ENCODE measurements at places on chromosomes 11 and 22.

- no peak for DNase-seq
These were observed 68.8 kb downstream of the RTL6 start for GRCh38 chr22:44428941-44429830.

DNA sequence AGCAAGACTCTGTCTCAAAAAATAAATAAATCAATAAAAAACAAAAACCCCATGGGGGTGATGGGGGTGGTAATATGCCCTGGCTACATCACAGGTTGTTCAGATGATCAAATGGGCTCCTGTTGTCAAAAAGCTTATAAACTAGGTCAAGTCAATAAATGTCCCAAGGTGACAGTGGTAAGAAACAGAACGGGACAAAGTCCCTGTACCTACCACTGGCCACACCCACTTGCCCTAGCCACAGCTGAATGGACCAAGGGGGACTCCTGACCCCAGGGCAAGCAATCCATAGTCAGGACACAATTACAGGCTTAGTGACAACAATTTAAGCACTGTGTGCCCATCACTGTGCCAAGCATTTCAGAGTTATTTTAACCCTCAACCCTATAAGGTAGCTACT is 6.0 kb downstream of the NAGA start:
- no peak for DNase-seq

GRCh38 chr22:30323246-30323645 is 3.5 kb downstream of the TBC1D10A start:
- no peak for DNase-seq

DNA sequence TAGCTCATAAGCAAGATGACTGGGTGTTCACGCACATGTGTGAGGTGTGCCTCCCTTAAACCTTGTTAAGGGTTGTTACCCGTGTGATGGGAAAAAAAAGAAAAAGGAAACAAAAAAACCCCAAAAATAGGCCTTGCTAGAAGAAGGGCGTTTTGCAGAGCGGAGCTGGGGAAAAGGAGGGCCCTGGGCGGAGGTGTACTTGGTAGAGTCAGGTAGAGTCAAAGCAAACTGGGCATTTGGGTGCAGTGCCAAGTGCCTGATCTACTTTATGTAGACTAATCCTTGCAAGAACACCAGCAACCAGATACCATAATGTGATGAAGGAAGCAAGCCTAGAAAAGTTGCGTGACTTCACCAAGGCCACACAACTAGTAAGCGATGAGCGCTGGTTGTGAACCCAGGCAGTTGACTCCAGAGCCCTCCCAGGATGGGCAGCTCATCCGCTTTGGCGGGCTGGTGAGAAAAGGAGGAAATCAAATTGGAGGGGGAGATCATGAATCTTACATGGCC is 1.2 kb upstream of the TIRAP start:
- DNase-seq = no peak

DNA sequence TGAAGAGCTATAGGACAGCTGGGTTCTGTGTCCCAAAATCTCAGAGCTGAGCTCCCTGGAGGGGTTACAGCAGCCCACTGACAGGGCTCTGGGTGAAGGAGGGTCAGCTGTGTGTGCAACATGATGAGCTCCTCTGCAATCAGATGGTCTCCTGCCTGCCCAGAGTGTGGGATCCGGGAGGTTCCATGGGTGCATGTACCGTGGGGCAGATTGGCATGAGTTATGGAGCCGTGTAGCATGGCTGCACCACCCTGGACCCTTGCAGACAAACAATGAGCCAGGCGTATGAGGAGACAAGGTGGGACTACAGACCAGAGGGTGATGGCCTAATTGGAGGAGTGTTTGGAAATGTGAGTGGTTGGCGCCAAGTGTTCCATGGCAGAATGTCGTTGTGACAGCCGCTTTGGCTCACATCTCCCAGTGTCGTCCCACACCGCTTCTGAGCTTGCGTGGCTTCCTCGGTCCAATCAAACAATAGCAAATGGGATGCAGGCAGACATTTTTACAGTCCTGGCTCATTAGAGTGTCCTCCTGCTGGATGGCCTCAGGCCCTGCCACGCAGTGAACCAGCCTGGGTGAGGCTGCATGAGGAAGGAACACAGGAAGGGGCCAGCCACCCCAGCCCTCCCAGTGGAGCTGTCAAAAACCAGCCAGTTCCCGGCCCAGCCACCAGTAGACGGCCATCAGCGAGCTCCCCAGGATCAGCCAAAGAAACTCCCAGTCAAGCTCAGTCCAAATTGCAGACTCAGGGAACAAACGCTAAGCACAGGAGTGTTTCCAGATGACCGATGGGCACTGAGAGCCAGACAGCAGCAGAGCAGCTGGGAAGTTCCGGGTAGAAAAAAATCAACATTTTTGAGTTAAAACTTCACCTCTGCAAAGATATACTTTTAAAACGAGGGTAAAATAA is 1066.9 kb downstream of the BRD1 start:
- DNase-seq = no peak

GRCh38 chr22:20052309-20053259 is 27.5 kb upstream of the DGCR8 start:
- DNase-seq = no peak

DNA sequence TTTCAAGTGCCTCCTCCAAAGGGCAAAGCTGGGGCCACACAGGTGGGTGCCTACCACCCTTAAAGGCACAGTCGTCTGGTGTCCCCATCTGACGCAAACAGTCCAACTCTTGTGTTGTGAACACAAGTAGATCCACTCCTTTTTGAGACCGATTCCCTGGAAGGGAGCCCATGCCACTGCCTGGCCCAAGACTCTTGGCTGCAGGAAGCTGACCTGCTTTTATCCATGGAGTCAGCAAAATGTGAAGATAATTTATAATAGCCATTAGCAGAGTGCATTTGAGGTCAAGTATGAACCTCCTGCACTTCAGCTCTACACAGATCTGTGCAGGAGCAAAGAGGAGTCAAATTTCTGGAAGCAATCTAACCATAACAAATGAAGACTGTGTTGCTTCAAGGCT is 68.5 kb downstream of the ADM start:
- no peak for DNase-seq

DNA sequence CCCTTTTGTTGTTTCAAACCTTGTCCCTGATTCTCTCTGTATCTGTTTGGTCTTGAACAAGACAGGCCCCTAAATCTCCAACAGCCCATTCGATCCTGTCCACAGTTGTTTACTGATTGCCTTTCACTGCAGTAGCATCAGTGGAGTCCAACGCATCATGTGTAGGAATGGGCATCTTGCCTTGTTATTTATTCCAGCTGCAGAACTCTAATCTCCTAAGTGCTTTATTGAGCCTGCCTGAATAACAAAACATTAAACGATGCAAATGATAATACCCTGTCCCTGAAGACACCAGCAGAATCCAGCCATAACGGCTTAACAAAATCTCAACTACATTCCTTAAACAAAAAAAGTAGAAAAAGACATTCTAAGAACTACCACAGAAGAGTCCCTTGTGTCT is 50.1 kb downstream of the SLC35F2 start:
- no peak for DNase-seq

- DNase-seq = no peak
These were observed 430.4 kb downstream of the TBC1D22A start for GRCh38 chr22:47192651-47193437.

DNA sequence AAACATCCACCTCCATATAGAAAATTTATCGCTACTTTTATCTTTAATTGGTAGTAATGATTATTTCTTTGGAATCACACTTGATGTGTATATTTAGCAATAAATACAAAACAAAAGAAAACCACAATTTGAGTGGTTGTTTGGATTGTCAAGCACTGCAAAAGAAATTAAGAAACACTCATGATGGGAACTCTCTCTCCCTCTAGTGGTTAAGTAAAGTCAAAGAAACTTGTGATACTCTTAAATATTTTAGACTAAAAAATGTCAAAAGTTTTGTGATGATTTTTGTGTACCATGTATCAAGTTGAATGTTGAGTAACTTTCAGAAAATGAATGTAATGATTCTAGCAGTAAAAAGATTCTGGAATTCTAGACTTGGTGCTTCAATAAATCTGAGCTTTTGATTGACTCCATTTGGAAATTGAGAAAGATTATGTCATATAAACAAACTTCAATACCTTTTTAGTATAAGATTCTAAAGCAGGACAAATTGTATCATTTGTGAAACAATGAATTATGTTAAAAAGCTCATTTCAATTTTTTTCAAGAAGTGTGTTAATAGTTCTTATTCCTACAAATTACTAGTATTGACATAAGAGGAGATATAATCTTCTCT is 20.8 kb downstream of the MUC15 start:
- no peak for DNase-seq

DNA sequence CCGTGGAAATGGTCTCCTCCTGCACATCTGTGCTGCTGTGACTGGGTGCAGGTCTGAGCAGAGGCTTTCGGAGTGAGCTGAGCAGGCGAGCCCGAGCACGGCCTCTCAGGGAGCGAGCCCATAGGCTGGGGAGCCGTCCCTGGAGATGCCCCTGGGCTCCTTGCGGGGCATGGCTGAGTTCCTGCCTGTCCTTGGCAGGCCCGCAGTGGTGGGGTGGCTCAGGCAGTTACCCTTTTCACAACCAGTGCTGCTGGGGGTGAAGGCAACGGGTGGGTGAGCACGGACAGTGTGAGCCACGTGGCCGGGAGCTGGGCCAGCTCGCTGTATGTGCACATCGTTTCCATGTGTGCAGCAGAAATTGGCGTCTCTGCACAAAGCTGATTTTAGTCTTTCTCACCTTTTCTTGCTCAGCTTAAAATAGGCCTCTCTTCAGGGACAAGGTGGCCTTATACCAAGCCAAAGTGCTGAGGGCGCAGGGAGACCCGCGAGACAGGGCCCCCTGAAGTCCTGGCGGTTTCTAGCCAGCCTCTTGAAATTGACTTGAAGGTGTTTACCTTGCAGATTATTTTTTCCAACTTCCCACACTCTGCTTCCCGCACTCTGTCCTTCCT is at the start of gene TP53AIP1:
Gene TP53AIP1 (minus strand): TSS at position 55 of the 611 bp plus-strand sequence. CDS start 5,053 bp downstream, outside the sequence.
- no peak for DNase-seq

DNA sequence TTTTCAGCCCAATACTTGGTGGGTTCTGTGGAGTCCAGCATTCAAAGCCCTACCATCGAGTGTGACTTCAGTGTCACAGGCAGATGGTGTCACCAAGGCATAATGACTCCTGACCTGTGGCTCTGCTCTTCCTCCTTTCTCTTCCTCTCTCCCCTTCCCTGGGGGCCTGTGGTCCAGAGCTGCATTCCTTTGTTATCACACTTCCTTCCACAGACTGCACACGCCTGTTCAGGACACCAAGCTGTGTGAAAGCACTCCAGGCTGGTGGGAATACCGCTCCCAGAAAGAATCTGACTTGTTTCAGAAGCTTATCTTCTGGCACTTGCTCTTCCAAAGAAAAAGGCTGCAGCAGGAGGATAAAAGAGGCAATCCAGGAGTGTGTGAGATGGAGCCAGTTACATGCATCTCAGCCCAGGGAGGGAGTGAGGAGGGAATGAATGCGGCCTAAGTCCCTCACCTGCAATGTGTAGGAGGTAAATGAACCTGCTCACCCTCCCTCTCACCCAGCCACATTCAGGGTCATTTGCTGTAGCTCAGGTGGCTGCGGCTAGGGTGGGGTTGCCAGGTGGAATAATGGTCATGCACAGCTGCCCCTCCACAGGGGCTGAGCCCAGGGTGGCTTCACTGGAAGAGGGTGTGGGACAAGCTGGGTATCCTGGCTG is 79.3 kb downstream of the ADAMTS15 start:
- no peak for DNase-seq

DNA sequence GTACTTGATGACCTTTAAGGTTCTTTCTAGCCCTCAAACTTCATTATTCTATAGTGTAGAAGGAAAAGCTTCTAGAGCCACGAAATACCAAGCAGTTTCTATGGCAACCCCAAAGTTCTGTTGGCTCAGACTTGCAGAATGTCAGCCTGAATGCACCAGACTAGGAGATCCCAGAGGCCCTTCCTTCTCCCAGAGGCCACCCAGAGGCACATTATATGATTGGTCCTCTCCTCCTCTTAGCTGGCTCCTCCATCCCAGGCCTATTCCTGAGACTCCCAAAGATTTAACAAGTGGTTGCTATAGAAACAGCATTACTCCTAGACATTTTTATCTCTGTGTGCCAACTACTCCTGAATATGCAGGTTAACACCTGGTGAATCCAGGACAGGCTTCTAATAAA is 69.2 kb upstream of the CCDC90B start:
- DNase-seq = no peak

- no peak for DNase-seq
These were observed 317.8 kb downstream of the ST3GAL4 start for GRCh38 chr11:126673319-126673718.

GRCh38 chr22:34878171-34878570 is 187.8 kb upstream of the ISX start:
- DNase-seq = no peak

DNA sequence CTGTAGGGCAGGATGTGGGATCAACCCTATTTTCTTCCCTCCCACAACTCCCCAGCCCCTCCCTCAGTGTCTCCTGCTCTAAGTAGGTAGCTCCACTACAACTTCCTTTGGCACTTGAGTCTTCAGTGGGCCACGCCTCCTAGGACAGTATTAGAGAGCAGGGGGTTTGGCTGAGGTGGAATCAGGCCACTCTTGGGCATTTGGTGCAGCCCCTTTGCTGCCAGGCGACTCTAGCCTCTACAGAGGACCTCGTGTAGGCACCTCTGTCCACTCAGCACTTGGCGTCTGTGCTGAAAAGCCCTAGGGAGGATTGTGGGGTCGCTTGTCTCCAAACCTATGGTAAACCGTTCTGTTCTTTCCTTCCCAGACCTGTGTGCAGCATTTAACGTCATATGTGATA is 2.7 kb downstream of the FADD start:
- no peak for DNase-seq

DNA sequence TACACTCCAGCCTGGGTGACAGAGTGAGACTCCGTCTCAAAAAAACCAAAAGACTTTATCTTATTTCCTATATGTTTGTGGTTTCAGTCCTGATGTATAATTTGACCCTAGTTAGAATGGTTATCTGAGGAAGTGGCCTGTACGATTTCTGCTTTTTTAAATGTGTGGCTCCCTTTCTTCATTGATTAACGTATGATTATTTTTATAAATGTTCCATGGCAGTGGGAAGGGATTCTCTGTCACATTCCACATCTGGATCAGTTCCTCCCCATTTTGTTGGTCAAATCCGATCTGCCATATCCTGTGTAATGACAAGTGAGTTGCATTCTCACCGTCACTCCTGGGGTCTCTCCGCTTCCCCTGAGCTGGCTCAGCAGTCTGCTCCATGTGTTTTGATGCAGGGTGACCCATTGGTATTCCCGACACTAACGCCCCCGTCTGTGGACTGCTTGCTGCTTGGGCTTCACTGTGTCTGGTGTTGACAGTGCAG is 20.3 kb downstream of the NEAT1 start:
- no peak for DNase-seq

GRCh38 chr11:3155691-3156258 is 9.3 kb downstream of the OSBPL5 start:
- DNase-seq = no peak

GRCh38 chr11:107821199-107821927 is 37.2 kb downstream of the SLC35F2 start:
- DNase-seq = no peak

GRCh38 chr11:79538775-79539174 is 97.9 kb upstream of the TENM4 start:
- no peak for DNase-seq

GRCh38 chr22:34608540-34609115 is 457.3 kb upstream of the ISX start:
- no peak for DNase-seq

GRCh38 chr11:36569095-36569494 is 1.3 kb downstream of the RAG1 start:
- DNase-seq = no peak
